ENCODE measurements at places on chromosomes 13 and 19. TPM values are rescaled to one million over a fixed set of nuclear protein-coding genes. Genes with fewer than 3 reads are reported as not detected.

GRCh38 chr19:35352177-35352447 is 4.4 kb downstream of the FFAR1 start:
- no peak for DNase-seq

- DNase-seq, result peak; percentile 59
Measured at GRCh38 chr19:5002143-5002542, 33.2 kb downstream of the KDM4B start.

GRCh38 chr19:15008308-15008707 is 28.6 kb upstream of the SLC1A6 start:
- no peak for DNase-seq

CEACAM21 gene
- total RNA-seq, result not detected

ZNF439 gene
- 0.40 TPM for total RNA-seq

- no peak for DNase-seq
Measured at GRCh38 chr13:111943229-111943795, 123.6 kb upstream of the SOX1 start.

DNA sequence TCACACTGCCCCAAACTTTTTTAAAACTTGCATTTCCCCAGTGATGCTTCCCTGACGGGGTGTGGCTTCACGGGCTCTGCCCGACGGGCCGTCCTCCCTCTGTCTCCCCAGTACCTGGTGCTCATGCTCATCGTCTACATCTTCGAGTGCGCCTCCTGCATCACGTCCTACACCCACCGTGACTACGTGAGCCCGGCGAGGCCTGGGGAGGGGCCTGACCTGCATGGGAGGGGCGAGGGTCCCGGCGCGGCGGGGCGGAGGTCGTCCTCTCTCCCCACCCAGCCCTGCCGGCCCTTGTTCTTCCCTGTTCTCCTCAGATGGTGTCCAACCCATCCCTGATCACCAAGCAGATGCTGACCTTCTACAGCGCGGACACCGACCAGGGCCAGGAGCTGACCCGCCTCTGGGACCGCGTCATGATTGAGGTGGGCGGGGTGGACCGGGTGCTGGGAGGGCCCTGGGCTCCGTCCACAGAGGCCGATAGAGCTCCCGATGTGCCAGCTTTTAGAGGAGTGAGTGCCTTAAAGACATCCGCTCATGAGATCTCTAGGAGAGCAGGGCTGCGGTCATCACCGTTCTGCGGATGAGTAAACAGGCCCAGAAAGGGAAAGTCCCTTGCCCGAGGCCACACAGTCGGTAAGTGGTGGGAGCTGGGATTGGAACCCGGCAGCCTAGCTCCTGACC is 6.9 kb downstream of the UPK1A start:
- peak; percentile 69 for DNase-seq

- DNase-seq, result no peak
Measured at GRCh38 chr13:65470781-65471180, 1759.4 kb downstream of the PCDH9 start.

DNA sequence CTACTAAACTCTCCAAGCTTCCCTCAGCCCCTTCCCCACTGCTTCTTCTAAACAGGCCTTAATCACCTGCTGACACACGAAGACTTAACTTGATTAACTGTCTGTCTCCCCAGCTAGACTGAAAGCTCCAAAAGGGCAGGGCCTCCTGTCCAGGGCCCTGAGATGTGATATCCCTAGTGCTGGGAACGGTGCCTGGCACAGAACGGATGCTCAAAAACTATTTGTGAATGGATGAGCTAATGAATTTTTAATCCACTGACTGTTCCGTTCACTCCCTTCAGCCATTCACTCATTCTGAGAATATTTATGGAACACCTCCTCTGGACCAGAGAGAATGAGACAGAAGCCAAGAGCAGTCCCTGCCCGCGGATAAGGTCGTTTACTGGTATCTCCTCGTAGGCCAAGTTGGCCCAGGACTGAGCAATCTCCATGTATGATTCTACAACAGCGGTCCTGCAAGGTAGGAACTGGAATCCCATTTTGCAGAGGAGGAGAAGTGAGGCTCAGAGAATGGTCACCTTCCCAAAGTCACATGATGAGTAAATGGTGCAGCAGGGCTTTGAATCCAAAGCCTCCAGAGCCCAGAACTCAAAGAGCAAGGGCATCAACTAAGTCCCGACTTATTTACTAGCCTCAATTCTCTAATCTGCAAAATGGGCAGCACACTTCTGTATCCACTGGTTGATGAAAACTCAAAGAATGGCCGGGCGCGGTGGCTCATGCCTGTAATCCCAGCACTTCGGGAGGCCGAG is 3.4 kb downstream of the DMWD start:
- no peak for DNase-seq

GRCh38 chr13:98398581-98398980 is 178.3 kb downstream of the STK24 start:
- no peak for DNase-seq

- DNase-seq, result no peak
Measured at GRCh38 chr19:5090465-5091017, 121.6 kb downstream of the KDM4B start.

GRCh38 chr19:17775245-17775927 is 19.6 kb upstream of the B3GNT3 start:
- DNase-seq, result peak; percentile 42

DNA sequence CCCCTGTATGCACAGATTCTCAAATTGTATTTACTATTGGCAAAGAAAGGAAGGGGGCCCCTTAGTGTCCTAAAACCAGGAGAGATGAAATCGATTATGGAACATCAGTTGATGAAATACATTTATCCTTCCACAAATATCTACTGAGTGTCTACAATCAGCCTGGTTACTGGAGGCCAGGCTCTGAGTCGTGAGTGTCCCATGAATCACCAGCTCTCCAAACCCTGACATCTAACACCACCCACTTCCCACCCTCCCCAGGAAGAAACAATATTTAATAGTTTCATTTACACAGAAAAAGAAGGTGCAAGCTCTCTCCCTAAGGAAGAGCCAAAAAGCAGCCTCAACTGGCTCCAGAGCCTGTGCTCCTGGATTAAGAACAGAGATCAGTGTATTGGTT is 25.2 kb downstream of the KCTD15 start:
- DNase-seq, result no peak

GRCh38 chr13:26555413-26555812 is 2.1 kb upstream of the WASF3 start:
- DNase-seq, result no peak

ZNF681 gene
- total RNA-seq, result 1.4 TPM

PLIN4 gene
- total RNA-seq, result not detected
